ENCODE measurements at places on chromosomes 3 and 15. TPM values are rescaled to one million over a fixed set of nuclear protein-coding genes. Genes with fewer than 3 reads are reported as not detected.
A peak's percentile ranks its signal among the peaks of the same experiment; 100 is the strongest.

ALAS1 gene
- total RNA-seq: 73.4 TPM

ZNF501 gene
- 1.6 TPM for total RNA-seq

CLDN16 gene
- not detected for total RNA-seq

RNF168 gene
- 15.0 TPM for total RNA-seq

PLA2G4F gene
- total RNA-seq: 5.3 TPM

SLC24A5 gene
- not detected for total RNA-seq

NCEH1 gene
- total RNA-seq: 7.2 TPM

RFTN1 gene
- 15.9 TPM for total RNA-seq

GABRB3 gene
- total RNA-seq: 0.25 TPM

DNA sequence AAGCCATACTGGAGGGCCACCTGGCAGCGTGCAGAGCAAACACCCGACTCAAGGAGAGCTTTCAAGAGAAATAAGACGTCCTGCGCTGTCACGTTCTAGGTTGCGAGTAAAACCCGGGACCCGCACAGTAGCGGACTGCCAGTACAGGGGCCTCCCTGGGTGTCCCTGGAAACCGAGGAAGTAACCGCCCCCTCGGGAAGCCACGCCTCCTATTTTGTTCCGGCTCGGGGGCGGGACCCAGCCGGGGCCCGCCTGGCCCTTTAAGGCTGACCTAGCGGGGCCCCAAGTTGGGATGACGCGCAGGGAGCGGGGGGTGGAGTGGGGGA, 218 bp upstream of the MAPKAPK3 start:
- peak; percentile 96 for DNase-seq

- peak; percentile 28 for DNase-seq
Measured at GRCh38 chr3:48400824-48401433, 28.9 kb downstream of the FBXW12 start.

- DNase-seq: peak; percentile 45
Measured at GRCh38 chr15:50828610-50829206, 63.2 kb upstream of the SPPL2A start.

- DNase-seq: no peak
Measured at GRCh38 chr3:67685499-67685898, 31.1 kb upstream of the SUCLG2 start.

DNA sequence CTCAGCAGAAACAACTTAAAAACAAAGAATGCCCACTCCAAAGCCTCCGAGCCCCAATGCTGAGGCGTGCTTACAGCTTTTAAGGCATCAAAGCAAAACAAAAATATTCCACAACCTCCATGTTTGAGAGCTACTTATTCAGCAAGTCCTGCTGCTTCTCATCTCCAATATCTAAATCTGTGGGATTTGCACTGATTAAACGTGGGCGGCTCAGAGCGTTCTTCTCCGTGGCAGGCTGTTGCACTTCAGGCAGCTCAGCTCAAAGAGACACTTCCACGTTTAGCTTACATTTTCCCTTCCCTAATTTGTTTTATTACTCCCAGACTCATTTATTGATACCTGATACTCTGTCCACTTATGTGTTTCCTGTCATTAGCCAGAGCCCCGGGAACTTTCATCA, 282.6 kb upstream of the MCTP2 start:
- DNase-seq: no peak

GRCh38 chr15:58870451-58870850, 63.0 kb downstream of the SLTM start:
- no peak for DNase-seq

DNA sequence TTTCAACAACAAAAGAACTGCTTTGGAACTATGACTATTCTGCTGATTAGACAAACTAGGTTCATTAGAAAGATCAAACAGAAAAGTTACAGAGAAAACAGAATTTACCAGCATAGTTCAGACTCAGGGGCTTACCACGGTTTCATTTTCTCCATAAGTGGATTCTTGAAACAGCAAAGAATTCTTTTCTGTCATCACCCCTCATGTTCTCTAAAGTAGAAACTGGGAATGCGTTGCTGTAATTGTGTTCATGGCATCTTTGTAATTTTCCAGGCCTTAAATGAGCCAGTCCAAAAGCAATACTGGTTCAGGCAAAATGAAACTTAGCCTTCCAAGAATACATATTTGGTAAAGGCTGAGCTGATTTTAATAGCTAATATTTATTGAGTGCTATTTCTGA, 287.8 kb downstream of the CHL1 start:
- no peak for DNase-seq

DNA sequence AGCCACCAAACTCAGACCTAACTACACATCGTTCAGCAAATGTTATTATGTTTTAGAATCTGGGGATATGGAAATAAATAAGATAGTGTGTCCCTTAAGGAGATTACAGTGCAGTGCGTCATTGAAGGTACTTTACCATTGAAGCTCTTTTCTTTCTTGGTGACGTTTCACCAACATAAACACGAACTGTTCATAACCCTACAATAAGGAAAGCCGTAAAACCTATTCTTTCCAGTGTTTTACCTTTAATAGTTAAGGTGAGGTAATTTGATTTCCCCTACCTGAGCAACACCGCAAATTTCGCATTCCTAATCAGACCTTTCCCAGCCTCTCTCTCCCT, 826 bp downstream of the CCDC66 start:
- DNase-seq: no peak

- no peak for DNase-seq
Measured at GRCh38 chr3:64634417-64634816, 53.4 kb downstream of the ADAMTS9 start.

DNA sequence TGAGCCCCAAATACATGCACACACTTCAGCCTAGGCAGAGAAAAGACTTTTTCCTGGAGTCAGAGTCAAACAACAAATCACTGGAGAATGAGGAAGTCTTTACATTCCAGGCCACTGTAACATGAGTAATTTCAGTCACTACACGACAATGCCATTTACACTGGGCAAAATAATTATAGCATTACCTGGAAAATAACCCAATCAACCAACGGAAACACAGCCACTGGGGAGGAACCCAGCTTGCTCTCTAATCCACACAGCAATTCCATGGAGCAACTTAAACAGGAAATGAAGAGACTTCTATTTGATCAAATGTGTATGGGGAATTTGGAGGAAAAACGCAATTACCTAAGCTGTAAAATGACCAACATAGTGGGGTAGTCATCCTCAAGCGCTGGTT, 15.2 kb downstream of the FSTL1 start:
- no peak for DNase-seq

DNA sequence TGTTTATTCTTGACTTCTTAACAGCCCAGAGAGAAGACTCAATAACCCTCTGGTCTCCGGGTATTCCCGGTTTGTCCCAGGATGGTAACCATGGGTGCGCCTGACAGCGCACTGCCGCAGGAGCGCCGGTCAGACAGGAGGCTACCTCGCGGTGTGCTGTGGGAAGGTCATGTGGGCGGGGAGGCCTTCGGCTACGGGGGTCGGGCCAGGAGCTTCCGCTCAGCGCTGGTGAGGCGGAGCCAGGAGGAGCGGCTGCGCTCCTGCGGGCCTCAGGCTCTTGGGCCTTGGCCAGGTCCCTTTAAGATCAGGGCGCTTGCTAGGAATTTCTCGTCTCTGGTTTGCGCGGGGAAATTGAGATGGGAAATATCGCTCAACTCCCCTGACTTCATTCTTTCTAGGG, 182.3 kb upstream of the NDN start:
- DNase-seq: peak; percentile 61

DNA sequence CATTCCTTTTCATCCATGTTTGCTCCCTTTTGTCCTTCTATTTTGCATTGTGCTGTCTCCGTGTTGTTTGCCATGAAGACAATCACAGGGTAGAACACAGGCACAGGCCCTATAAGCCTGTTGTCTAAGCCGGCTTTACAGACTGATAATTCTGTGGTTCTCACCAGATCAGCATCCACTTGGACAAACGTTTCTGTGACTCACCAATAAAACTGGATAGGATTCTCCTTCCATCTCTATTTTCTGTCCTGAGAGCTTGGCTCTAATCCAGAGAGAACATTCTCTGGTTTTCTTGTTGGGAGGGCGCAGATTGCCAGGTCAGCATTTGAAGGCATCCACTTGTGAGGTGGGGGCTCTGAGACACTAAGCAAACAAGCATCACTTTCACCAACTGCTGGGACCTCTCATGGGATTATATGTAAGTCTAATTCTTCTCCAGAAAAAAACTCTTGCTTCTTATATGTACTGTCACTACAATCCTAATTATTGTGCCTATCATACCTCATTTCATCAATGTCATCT, 101.6 kb downstream of the ERC2 start:
- no peak for DNase-seq

GRCh38 chr3:180059356-180059755, 22.6 kb upstream of the PEX5L start:
- DNase-seq: no peak

DNA sequence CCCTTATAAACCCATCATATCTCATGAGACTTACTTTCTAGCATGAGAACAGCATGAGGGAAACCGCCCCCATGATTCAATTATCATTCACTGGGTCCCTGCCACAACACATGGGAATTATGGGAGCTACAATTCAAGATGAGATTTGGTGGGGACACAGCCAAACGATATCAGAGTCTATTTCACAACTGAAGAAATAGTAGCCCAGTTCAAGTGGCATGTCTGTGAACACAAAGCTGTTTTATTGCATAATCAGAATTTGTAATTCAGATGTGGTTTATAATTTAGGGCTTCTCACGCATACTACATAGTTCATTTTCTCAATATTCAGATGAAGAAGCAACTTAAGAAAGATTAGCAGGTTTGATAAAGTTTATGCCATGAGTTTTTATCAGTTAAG, 1188.0 kb upstream of the ALCAM start:
- DNase-seq: no peak

GRCh38 chr3:86969500-86970189, 21.3 kb downstream of the VGLL3 start:
- DNase-seq: no peak

DNA sequence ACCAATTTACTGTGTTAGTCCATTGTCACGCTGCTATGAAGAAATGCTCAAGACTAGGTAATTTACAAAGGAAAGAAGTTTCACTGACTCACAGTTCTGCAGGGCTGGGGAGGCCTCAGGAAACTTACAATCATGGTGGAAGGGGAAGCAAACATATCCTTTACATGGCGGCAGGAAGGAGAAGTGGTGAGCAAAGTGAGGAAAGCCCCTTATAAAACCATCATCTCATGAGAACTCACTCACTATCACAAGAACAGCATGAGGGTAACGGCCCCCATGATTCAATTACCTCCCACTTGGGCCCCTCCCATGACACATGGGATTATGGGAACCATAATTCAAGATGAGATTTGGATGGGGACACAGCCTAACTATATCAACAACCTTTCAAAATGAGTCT, 20.2 kb downstream of the USF3 start:
- DNase-seq: no peak

- no peak for DNase-seq
Measured at GRCh38 chr3:137724240-137724639, 39.9 kb upstream of the SOX14 start.

DNA sequence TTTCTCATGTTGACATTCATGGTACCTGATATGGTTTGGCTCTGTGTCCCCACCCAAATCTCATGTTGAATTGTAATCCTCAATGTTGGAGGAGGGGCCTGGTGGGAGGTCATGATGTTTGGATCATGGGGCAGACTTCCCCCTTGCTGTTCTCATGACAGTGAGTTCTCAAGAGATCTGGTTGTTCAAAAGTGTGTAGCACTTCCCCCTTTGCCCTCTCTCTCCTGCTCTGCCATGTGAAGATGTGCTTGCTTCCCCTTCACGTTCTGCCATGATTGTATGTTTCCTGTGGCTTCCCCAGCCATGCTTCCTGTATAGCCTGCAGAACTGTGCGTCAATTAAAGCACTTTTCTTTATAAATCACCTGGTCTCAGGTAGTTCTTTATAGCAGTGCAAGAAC, 3.3 kb upstream of the UBL7 start:
- DNase-seq: no peak

DNA sequence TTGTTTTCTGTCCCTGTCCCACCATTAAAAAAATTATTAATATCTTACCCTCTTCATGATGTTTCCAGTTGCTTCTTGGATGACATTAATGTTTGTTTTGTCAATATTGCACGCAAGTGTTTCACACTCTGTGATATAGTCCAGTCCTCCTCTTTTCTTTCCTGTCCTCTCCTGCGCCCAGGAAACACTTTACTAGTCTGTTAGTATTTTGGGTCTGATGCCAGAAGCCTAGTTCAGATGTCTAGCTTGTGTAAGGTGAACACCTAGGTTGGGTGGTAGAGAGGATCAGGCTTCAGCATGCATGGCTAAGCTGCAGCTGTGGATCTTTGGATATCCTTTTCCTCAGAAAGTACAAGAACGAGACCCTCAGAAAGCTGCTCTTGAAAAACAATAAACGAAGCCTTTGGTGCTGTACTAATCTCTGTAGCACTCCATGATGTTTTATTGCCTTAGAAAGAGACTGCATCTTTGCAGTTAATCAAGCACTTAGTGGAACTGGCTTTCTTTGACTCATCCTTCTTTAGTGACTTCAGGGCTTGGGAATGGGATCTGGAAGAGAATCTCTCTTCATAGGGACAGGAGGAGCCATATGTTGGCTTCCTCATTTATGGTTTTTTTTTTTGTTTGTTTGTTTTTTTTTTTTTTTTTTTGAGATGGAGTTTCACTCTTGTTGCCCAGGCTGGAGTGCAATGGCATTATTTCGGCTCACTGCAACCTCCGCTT, 253.4 kb downstream of the LPP start:
- DNase-seq: no peak

- DNase-seq: no peak
Measured at GRCh38 chr3:23219117-23219516, 16.0 kb downstream of the UBE2E2 start.

DNA sequence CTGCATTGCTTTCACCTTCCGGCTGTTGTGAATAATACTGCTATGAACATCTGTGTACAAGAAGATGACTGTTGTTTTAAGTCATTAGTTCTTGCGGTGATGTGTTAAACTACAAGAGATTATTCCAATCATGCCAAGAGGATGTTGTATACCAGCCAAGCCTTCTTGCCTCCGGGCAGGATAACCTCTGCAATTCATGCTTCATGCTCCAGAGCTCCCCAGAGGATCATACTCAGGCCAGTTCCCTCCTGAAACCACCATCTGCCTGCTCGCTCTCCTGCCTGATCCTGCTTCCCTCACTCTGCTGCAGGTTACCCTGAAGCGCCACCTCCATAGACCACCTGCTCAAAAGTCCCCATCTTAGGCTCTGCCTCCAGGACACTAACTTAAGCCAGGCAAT, 187.1 kb upstream of the PROK2 start:
- no peak for DNase-seq

DNA sequence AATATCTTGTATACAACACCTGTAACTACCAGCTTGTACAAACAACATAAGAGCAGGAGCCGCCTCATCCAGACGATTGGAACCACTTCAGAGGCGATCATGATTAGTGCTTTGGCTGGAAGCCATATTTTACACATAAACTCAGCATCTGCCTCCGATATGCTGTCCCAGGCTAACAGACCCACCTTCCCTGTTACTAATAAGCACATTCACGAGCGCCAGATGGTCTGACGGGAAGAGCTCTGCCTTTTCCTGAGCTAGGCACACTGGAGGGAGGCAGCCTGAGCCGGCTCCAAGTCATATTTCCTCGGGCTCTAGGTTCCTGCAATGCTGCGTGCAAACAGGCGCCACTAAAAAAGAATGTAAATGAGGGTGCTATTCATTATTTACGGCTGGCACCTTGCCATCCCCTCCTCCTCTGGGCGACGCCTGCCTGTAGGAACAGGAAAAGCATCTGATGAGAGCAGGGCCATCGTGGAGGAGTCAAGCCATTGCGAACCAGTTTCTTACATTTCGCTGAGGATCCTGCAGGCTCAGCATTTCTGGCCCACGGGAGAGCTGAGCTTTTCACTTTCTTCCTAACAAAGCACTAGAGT, 98.2 kb downstream of the ANXA2 start:
- DNase-seq: no peak

Data from psoas muscle (tissue), 8 donors.